SK-N-DZ (cell line): ENCODE measurements at places on chromosomes 2 and 18.

DNA sequence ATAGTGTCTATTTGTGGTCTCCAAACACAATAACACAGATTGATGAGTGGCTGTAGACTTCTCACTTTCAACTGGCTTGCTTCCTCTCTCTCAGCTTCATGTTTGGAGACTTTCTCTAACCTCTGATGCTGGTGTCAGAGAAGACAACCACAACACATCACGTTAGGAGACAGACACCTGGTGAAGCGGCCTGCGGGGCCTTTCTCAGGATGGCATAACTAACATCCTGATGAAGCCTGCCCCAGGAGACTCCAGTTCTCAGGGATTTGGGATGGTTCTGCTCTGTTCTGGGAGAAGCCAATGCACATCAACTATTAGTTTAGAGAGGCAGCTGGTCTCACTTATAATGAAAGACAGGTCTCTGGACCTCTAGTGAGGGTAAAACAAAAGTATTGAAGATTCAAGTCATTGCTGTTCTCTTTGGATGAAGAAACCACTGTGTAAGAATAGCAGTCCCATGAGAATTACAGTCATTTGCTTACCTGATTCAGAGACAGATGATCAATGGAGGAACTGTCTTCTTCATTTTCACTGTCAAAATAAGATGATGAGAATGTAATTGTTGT is 2.0 kb downstream of the IL1A start:
- DNase-seq = no peak

GRCh38 chr18:5253910-5254309 is 41.6 kb downstream of the ZBTB14 start:
- DNase-seq = no peak

DNA sequence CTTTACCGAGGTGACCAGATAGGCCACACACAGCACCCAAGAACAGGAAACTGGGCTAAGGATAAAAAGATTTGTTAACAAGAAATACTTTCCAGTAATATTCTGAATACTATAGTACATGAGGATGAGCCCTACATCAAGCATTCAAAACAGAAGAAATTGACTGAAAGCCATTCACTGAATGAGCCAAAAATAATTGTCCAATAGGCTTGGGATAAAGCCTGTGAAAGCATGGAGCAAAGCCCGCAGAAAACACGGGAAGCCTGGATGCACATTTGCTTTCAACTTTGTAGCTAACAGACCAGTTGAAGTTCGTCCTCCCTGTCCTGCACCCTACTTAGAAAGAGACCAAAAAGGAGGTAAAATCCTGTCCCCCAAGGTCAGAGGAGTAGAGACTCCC is 56.3 kb downstream of the DIPK1C start:
- no peak for DNase-seq

GRCh38 chr18:22346953-22347605 is 70.6 kb downstream of the CTAGE1 start:
- no peak for DNase-seq

DNA sequence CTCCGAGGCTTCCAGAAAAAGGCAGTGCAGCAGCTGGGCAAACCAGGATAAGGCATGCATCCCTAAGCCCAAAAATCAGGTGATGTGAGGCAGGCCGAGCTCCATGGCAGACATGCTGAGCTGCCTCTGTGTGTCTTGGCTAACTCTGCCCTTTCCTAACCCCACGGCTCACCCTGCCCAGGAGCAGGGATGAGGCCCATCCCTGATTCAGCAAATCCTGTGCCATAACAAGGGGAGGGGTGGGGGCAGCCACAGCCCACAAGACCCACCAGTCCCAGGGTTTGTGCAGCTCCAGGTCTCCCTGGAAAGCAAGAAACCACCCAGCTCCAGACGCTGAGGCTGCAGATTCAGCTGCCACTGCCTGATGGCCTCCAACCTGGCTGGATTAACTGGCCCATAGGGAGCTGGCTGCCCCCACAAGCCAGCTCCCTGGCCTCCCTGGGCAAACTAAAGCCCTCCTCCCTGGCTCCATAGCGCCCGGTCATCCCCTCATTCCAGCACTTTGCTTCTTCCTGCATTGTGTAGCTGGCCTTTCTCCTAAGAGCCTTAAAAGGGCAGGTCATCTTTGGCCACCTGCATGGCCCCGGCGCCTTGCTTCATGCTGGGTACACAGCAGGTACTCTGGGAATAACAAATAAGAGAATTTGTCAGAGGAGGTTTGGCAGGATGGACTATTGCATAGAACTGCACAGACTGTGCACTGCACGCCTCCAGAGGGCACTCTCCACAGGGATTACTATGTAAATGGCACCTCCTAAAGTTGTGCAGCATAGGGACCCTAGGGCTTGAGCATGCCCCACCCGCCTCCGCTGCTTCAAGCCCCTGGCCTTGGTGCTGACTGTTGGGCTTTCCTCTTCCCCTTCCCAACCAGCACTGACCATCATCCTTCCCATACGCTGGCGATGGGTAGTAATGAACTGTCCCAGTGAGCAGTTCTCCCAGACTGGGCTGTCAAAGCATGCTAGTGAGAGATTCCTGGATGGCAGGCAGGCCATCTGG is 10.7 kb downstream of the STEAP3 start:
- peak; percentile 40 for DNase-seq

- DNase-seq = no peak
Measured at GRCh38 chr18:79911344-79912270, 39.8 kb downstream of the SLC66A2 start.

- DNase-seq = no peak
Measured at GRCh38 chr2:28401411-28401810, 8.8 kb downstream of the FOSL2 start.

- no peak for DNase-seq
Measured at GRCh38 chr2:215280326-215280725, 31.5 kb upstream of the ATIC start.

- DNase-seq = peak; percentile 31
Measured at GRCh38 chr2:95158891-95159619, 593 bp downstream of the ZNF514 start.

- peak; percentile 77 for DNase-seq
Measured at GRCh38 chr2:222993920-222994650, 57.9 kb upstream of the KCNE4 start.

GRCh38 chr2:147634826-147635225 is 210.0 kb upstream of the ACVR2A start:
- DNase-seq = no peak

GRCh38 chr2:23565374-23565773 is 180.4 kb downstream of the KLHL29 start:
- DNase-seq = no peak

- DNase-seq = no peak
Measured at GRCh38 chr18:45589356-45590035, 25.8 kb upstream of the SLC14A2 start.

DNA sequence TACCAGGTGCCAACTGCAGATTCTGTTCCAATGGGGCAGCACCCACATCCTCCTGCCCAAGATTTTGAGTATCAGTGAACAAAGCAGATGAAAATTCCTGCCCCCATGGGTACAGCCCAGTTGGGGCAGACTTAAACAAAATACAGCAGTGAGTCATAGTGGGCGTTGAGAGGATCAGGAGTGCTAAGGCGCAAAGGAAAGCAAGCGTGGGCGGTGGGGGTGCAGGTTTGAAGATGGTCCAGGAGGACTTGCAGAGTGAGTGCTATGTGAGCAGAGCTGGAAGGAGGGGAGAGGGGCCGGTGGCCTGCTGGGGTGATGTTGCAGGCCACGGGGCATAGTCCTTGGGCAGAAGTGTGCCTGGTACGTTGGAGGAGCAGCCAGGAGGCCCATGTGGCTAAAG is 24.7 kb downstream of the STEAP3 start:
- no peak for DNase-seq

DNA sequence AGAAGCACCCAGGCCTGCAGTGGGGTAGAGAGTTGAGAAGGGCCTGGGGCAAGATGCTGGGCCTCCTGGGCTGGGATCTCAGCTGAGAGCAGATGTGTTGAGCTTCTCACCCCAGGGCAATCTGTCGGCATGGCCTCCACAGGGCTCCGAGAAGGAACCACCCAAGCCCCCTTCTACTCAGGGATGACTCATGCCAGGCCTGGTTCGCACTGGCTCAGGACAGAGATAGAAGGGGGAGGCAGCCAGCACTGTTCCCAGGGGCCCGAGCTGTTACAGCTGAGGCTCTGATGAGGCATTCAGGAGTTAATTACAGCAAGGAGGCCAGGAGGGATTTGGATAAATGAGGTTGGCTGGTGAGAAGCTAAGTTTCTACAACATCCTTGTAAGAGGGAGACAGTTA is 62.5 kb downstream of the CENPO start:
- DNase-seq = no peak

GRCh38 chr2:11980809-11981208 is 234.4 kb downstream of the LPIN1 start:
- DNase-seq = no peak

- DNase-seq = no peak
Measured at GRCh38 chr18:32470460-32470713, 295 bp downstream of the GAREM1 start.

DNA sequence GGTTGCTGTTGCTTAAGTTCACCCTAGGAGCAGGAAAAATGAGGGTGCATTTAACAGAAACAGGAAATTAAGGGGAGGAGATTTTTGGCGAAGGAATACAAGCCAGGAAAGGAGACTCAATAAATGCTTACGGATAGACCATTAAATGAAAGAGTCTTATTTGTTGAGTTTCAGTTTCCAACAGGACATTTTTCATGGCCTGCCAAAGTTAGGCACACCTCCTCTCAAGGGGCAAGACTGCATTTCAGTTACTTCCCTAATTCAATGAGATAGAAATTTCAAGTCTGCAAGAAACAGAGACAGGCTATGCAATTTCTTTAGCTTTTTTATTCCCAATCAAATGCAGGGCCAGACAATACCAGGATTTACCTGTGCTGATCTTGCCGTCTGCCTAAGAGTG is 394.7 kb upstream of the KLHL29 start:
- DNase-seq = no peak

DNA sequence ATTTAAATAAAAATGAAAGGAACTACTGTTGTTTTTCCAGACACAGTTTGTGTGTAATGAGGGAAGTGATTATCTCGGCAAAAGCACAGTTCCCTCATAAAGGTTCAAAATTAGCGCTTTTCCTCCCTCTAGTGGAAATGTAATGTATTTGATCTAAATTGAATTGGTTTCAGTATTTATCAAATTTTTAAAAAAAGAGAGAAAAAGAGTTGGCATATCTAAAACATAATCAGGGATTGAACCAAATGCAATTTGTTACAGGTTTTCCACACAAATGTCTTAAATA is 37.5 kb downstream of the CMPK2 start:
- peak; percentile 70 for DNase-seq

- DNase-seq = no peak
Measured at GRCh38 chr18:40866013-40866645, 1088.9 kb upstream of the PIK3C3 start.

DNA sequence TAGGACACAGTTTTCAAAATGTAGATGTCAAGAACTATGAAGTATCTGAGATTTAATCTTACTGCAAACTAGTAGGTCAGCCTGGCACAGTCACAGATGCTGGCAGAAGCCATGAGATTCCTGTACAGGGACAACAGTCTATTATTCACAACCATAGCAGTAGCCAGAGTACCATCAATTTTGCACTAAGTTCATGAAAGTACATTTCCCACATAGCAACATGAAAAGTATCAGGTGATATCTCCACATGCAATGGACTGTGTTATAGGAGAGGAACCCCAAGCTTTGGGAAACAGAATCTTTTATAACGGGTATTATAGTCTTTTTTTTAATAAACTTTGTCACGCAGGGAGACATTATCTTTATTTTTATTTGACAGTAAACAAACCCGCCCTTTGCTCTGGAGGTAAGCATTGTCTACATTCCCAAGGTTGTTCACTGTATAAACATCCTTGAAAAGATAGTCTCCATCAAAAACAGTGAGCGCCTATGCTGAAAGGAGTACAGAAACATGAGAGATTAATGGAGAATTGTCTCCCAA is 33.4 kb upstream of the DPP4 start:
- no peak for DNase-seq

GRCh38 chr2:233385489-233386044 is 31.3 kb downstream of the DGKD start:
- DNase-seq = no peak

DNA sequence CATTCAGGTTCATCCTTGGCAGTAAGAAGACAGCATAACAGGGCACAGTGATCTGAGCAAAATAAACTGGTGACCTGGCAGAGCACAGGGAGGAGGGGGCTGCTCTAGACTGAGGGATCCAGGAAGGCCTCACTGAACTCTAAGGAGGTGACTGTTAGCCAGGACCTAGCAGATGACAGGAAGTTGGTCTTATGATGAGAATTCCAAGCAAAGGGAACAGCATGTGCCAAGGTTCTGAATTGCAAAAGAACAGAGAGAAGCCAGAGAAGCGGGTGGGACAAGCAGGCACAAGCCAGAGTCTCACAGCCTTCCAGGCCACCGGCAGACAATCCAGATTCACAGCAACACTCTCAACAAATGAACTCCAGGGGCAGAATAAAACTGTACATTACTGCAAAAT is 152.7 kb upstream of the PTPRM start:
- no peak for DNase-seq

GRCh38 chr2:3604207-3604877 is 9.4 kb downstream of the COLEC11 start:
- DNase-seq = peak; percentile 98
